ENCODE measurements at places on chromosomes 5 and 9.

GRCh38 chr5:54383225-54383901, 72.1 kb upstream of the HSPB3 start:
- no peak for DNase-seq

GRCh38 chr5:138258704-138259292, 15.6 kb downstream of the GFRA3 start:
- DNase-seq, result no peak

- no peak for DNase-seq
Observed at GRCh38 chr5:23289162-23289561, 218.2 kb upstream of the PRDM9 start.

DNA sequence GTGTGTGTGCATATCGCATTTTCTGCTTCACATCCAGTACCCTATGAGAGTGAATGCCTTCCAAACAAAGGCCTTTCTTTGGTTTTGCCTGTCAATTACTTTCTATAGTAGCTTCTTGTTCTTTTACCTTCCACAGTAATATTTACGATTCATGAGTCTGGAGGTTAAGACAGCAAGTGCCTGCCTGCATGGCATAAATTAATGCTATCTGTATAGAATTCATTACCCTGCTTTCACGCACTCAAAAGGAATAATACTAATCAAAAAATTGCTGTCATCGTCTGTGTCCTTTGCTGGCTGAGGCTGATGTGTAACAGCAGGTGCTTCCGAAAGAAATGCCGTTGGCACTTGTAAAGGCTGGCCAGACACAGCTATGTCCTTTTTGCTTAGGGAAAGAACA, 1304.4 kb upstream of the CDH6 start:
- no peak for DNase-seq

- DNase-seq, result no peak
Observed at GRCh38 chr5:45491368-45491767, 204.8 kb downstream of the HCN1 start.

DNA sequence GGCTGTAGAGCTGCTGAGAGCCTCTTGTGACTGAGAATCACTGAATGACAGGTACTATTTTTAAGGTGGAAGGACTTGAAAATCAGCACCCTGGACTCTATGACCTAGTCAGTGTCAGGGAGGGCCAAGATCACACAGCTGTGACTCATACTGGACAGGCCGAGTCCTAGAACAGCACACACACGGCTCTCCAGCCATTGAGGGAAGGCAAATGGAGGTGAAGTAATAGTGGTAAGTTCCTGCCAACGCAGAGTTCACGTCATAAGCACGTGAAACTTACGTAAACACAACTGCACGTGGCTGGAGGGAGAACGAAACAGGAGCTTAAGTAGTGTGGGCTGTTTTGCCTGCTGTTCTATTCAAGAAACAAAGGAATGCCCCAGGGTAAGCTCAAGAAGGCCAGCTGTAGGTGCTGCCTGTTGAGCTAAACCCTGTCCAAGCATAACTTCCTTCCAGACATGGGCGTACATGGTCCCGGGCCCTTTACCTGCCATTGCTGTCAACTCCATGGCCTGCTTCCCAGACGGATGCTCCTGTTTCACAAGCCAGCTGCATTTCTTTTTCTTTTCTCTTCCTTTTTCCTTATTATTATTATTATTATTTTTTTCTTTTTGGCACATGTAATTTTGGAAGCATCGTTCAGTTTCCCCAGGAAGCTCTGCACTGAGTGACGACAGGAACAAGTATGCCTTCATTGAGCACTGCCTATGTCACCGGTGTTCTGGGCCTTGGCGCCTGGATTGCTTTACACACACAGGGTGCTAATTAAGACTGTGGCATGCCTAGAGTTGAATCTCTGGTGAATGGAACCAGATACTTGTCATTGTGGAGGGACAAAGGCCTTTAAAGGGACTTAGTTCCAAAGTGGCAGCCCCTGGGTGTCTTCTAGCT, 10.2 kb upstream of the LCP2 start:
- peak; percentile 39 for DNase-seq

DNA sequence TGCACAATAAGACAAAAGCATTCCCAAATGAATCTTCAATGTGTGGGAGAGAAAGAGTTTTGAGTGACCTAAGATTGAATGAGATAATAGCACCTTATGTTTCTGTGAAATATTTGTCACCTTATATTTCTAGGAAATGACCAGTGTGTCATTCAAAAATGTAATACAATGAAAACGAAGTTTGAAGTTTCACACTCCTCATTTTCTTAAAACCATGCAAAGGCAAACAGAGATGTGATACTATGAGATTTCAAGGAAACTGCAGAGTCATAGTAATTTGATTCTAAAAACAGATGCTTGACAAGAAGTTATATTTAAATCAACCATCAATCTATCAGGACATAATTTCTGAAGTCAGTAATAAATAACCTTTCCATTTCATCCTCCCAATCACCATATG, 13.6 kb upstream of the ABCA1 start:
- no peak for DNase-seq

DNA sequence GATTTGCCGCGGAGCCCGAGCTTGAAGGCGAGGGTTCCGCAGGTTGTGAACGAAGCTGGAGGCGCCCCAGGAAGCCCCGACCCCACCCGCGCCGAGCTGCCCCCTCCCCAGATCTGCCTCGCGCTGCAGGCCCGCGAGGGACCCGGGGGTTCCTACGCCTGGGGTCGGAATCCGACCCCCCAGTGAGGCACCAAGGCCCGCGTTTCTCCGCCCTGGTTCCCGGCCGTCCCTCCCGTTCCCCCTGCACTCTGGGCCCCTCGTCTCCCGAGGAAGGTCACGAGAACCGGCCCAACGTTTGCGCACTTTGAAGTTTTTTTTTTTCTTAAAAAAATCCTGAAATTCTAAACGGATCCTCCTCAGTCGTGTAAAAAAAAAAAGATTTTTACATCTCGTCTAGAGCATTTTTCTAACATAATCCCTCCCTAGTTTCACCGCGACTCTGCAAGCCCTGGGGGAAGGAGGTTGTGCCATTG, 880 bp upstream of the GFPT2 start:
- no peak for DNase-seq

DNA sequence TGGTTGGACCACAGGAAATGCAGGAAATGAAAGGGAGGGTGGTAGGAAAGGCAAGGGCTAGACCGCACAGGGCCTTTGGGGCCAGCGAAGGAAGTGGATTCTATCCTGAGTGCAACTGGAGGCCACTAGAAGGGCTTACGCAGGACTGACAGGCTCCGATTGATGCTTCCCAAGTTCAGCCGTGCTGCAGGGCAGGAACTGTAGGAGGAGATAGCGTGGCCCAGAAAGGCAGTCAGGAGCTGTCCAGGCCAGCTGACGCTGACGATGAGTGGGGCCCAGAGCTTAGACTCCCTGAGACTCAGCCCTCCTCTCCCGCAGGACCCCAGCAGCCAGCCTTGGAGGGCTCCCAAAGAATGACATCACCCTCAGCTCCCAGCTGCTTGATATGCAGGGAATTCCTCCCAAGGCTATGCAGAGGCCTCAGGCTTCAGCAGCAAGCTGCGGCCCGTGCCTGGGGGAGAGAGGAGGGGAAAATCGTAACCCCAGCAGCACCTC, 48.8 kb downstream of the KCNIP1 start:
- DNase-seq, result no peak

DNA sequence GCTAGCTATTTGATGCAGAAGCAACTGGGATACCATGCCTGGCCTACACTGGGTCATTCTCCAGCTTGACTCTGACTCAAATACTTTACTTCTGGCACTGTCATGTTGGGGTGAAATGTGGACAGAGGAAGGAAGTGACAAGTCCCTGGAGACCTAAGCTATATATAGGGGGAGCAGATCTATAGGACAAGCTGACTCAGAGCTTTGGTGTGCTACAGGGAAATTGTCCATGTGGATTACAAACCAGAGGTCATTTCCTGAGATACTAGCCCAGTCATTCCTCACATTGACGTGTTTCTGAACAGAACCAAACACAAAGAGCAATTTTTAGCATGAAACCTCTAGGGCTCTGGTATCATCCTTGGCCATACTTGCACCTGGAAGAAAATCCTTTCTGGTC, 531.6 kb upstream of the CLINT1 start:
- no peak for DNase-seq

- no peak for DNase-seq
Observed at GRCh38 chr9:115746496-115746895, 407.1 kb upstream of the PAPPA start.

DNA sequence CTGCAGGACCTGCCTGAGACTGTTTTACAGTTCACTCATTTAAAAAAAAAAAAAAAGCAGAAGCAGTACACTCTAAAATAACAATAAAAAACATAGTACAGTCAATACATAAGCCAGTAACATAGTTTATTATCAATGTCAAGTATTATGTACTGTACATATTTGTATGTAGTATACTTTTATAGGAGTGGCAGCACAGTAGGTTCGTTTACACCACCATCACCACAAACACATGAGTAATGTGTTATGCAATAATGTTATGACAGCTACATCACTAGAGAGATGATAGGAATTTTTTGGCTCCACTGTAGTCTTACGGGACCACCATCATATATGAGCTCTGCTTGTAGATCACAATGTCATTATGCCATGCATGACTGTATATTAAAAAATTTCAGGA, 462.8 kb downstream of the ISL1 start:
- no peak for DNase-seq

- no peak for DNase-seq
Observed at GRCh38 chr9:33128570-33128969, 38.6 kb downstream of the B4GALT1 start.

DNA sequence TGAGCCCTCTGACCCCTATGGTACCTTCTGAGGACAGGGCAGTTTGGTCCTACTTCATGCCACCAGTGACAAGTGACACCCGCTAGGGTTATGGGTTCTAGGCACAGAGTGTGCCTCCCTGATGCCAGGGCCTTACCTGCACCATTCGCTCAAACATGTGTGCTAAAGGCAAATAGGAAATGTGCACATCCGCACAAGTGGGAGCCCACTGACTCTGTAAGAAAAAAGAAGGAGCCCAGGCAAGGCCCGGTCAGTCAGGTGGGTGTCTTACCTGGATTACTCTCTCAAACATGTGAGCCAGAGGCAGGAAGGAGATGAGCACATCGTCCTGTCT, 29.1 kb upstream of the MEIKIN start:
- no peak for DNase-seq

Measured in GM13977 (cell line).